ENCODE measurements at places on chromosomes 3 and 15. TPM values are rescaled to one million over a fixed set of nuclear protein-coding genes. Genes with fewer than 3 reads are reported as not detected.
A peak's percentile ranks its signal among the peaks of the same experiment; 100 is the strongest.

- DNase-seq = no peak
Measured at GRCh38 chr3:148708409-148708808, 10.7 kb downstream of the AGTR1 start.

- no peak for DNase-seq
Measured at GRCh38 chr15:65062061-65062460, 5.7 kb downstream of the RASL12 start.

DNA sequence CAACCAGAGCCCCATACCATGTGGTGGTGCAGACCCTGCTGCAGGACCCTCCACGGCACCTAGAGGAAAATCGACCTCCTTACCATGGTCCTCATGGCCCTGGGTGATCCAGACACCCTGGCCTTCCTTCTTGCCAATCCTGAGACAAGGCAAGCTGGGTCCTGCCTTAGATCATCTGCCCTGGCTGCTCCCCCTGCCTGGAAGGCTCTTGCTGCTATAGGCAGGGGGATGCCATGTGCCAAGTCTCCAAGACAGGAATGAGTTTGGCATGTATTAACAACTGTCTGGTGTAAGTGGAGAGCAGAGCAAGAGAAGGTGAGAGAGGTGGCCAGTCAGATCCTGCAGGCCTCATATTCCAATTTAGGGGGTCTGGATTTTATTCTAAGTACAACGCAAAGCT lies 7.5 kb downstream of the HEG1 start:
- DNase-seq = no peak

- DNase-seq = no peak
Measured at GRCh38 chr3:65964838-65965237, 73.9 kb downstream of the MAGI1 start.

CHDH gene
- 0.32 TPM for total RNA-seq

- peak; percentile 95 for DNase-seq
Measured at GRCh38 chr15:55267401-55268175, 22.0 kb downstream of the RAB27A start.

EXD1 gene
- total RNA-seq = under 0.01 TPM

CCDC191 gene
- 1.9 TPM for total RNA-seq

DNA sequence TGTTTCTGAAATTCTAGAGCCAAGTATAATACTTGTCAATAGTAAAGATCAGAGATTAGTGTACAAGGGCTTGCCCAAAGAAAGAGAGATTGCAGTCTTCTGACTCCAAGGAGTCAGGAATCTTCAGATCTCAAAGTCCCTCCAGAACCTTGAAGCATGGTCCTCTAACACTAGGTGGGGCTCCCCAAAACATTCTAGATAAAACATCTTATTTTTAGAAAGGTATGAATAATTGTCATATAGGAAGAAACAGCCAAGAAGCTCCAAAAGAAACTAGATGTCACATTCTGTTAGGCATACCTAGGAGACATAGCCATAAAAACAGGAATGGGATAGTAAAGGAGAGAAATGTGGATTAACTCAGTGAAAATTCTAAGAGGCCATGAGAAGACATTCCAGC lies 10.7 kb downstream of the MUC13 start:
- peak; percentile 15 for DNase-seq

APBA2 gene
- total RNA-seq = 10.0 TPM

- DNase-seq = peak; percentile 66
Measured at GRCh38 chr3:64595253-64595694, 92.5 kb downstream of the ADAMTS9 start.

ZNF774 gene
- 1.7 TPM for total RNA-seq

DNA sequence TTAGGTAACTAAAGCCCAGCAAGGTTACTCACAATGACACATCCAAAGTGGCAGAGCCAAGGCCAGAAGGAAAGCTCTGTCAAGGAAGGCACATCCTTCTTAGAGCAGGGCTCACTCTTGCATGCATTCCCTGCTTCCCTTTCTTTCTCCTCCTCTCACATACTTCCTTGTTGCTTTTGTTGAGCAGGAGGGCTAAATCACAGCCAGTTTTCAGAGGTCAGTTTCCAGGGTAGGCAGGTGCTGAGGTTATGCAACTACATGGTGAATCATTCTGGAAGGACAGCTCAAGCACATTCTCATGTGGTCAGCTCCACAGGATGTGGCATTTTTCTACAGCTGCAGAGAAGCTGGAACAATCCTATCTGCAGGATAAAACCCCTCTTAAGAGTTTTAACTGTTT lies 275.6 kb downstream of the ZNF621 start:
- peak; percentile 95 for DNase-seq

GRCh38 chr3:158247288-158247687 lies 137.4 kb downstream of the RSRC1 start:
- no peak for DNase-seq

DNA sequence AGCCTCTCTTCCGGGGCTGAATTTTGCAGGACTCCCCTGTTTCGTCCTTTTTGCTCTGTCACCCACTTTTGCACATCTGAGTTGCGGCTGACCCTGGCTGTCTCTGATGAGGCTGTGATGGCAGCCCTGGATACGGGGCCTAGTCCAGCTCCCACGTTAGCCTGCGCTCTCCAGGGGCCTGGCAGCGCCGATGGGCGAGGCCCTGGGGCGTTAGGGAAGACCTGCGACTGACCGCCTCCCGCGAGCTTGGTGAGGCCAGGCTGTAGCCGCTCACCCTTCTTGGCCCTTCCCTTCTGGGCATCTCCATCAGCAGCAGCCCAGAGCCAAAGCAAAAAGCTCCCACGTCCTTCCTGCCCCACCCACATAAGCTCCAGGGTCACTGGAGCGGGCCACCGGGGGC lies 85.2 kb downstream of the FBLN2 start:
- DNase-seq = no peak

DNA sequence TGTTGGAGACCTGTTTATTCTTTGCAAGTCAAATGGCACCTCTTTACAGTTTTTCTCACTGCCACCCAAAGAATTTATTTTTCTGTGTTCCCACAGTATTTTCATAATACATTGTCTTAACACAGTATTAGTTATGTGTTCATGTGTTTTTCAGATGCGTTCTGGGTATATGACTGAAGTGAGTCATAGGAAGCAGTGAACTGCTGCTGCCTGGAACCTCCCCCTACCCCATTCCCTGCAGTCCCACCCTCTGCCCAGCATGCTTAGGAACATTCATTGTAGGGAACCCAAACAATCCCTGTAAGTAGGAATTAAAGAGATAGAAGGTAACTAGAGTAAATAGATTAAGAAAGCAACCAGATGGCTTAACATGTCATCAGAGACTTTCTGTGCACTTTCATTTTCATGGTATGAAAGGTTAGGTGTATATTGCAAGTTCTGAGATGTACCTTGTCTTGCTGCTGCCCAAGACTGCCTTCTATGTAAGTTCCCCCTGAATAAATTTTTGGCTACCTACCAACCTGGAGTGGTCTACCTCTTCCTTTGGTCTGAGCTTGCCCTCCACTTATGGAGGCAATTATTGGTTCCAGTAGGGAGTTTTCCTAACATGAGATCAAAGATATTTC lies 21.9 kb upstream of the SQOR start:
- DNase-seq = peak; percentile 58

GRCh38 chr15:68511073-68511991 lies 67.5 kb upstream of the CORO2B start:
- DNase-seq = peak; percentile 45

PDIA5 gene
- total RNA-seq = 43.6 TPM

DNA sequence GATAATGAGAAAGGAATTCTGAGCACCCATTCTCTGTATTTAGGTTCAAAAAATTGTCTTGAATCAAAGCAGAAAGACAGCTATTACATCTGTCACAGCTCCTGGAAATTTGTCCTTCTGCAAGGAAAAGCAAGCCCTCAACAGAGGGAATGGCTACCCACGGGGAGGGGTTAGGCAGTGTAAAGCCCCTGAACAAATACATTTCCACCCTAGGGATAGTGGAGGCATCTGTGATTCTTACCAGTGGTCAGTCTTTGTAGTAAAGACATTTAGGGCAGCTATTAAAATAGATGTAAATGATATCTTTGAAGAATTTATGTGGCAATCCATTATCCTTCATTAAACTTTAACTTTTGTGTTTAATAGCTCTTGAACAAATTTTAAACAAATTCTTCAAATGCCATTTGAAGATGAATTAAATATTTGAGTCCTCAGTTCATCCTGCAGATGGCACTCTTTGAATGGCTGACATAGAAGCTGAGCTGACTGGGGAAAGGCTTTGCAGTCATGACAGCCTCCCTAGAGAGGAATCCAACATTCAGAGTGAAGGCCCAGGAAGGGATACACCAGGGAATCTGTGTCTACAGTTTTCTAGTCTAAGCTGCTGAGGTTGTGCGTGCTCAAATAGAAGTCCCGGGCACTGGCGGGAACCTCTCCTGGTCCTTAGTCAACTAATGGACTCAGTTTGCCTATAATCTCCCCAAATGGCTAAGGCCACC lies 359.7 kb upstream of the ROPN1 start:
- peak; percentile 67 for DNase-seq

DNA sequence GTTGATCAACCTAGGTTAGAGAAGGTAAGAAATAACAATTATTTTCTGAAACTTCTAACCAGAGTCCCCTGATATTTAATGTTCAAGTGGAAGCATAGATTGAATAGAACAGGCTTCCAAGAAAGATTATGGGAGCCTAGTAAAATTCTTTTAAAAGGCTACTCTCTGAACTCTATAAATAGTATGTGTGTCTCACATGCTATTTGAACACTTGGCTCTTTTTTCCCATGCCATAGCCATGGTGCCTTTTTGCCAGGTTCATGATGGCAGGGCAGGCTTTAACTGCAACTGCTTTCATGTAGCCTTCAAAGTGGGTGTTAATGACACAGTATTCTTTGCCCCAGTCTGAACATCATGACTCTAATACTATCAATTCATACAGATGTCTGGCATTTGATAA lies 22.9 kb upstream of the STRIT1 start:
- DNase-seq = no peak

EEF1AKMT4 gene
- total RNA-seq = 3.9 TPM

GRCh38 chr3:171274222-171274621 lies 186.0 kb downstream of the TNIK start:
- no peak for DNase-seq

DNA sequence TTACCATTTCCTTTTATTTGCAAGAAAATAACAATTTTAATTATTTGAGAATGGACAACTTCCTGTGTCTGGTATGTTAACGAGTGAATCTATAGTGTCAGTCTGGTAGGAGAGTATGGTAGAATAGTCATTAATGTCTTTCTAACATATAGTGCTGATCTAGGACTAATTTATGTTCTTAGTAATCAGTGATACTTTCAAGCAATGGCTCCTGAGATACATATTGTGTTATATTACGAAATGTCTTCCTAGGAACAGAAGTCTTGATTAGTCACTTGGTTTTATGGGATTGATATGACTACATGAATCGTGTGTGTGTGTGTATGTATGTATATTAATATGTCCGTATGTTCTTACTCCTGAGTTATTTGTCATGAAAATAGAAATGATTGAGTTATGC lies 66.6 kb upstream of the PAQR5 start:
- DNase-seq = peak; percentile 73

ZIC4 gene
- total RNA-seq = not detected

GNAT1 gene
- not detected for total RNA-seq

GRCh38 chr15:65862682-65863081 lies 6.6 kb upstream of the RAB11A start:
- peak; percentile 65 for DNase-seq

KLHDC8B gene
- 22.9 TPM for total RNA-seq

- DNase-seq = peak; percentile 92
Measured at GRCh38 chr3:47989981-47990440, 26.2 kb downstream of the MAP4 start.

AMIGO3 gene
- 0.43 TPM for total RNA-seq

- DNase-seq = no peak
Measured at GRCh38 chr3:129421988-129422745, 6.3 kb downstream of the EFCAB12 start.

- no peak for DNase-seq
Measured at GRCh38 chr15:52014616-52015015, 4.4 kb upstream of the MAPK6 start.

ZKSCAN7 gene
- 5.8 TPM for total RNA-seq

DNA sequence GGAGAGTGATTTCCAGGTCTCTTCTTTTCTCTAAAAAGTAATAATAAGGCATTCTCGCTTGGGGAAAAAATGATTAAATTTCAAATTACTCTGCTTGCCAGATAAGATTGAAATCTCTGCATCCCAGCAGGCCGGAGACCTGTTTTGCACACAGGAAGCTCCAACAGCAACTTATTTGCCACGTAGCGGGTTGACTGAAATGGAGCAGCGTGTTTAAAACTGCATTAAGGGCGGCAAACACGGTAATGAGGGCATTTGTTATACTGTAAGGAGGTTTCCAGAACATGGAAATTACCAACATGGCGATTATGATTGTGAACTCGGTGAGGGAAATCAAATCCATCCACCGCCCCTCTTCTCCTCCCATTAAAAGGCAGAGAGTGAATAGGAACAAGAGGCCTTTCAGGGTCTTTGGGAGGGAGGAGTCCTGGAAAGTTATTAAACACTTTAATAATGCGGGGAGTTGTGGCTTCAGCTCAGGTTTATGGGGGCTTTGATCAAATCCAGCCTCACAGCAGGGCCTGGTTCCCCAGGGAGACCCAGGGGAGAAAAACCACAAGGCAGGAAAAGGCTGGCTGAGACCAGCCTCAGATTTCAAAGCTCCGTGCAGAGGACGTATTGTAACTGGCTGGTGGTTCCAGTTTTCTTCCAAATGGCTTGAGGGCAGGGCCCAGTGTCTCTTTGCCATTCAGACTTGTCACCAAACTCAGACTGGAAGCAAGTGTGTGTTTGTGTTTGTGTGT lies 242.3 kb downstream of the TLE3 start:
- peak; percentile 23 for DNase-seq

CHRM5 gene
- total RNA-seq = under 0.01 TPM

- no peak for DNase-seq
Measured at GRCh38 chr3:179848711-179849110, 188.0 kb downstream of the PEX5L start.

DNA sequence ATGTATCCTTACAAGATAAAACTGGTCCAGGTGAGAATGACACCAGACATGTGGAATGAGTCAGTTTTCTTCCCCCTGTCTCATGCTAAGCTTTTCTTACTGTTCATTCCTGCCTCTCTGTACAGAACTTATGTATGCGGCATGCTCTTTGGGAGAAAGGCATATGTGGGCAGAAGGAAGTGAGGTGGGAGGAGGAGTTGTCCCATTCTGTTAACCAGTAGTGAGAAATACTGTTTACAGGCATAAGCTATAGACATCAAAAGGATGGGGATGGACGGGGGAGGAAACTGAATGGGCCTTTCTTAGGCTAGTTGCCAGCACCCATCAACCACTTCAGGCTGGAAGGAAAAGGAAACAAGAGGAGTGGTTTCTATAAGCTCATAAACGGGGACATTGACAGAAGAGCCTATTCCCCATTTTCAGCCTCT lies 143.6 kb upstream of the BHLHE40 start:
- no peak for DNase-seq

DNA sequence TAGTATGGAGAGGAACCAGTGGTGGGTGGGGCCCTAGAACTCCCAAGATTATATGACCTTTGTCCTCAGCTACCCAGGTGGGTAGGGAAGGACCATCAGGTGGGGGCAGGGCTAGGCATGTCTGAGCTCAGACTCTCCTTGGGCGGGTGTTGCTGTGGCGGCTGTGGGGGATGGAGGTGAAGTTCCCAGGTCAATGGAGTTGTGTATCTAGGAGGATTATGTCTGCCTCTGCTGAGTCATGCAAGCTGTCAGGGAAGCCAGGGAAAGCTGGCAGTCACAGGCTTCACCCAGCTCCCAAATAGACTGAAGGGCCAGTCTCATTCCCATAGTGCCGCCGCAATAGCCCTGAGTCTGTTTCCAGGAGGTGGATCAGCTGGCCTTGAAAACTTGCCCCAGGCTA lies 139.7 kb upstream of the CFAP20DC start:
- DNase-seq = no peak

GRCh38 chr15:66171841-66172240 lies 81.7 kb downstream of the MEGF11 start:
- DNase-seq = no peak

- DNase-seq = peak; percentile 69
Measured at GRCh38 chr15:96262549-96263489, 67.7 kb upstream of the NR2F2 start.

Measured in fibroblast of villous mesenchyme (primary cell).